ENCODE measurements at places on chromosomes 1 and 21.

DNA sequence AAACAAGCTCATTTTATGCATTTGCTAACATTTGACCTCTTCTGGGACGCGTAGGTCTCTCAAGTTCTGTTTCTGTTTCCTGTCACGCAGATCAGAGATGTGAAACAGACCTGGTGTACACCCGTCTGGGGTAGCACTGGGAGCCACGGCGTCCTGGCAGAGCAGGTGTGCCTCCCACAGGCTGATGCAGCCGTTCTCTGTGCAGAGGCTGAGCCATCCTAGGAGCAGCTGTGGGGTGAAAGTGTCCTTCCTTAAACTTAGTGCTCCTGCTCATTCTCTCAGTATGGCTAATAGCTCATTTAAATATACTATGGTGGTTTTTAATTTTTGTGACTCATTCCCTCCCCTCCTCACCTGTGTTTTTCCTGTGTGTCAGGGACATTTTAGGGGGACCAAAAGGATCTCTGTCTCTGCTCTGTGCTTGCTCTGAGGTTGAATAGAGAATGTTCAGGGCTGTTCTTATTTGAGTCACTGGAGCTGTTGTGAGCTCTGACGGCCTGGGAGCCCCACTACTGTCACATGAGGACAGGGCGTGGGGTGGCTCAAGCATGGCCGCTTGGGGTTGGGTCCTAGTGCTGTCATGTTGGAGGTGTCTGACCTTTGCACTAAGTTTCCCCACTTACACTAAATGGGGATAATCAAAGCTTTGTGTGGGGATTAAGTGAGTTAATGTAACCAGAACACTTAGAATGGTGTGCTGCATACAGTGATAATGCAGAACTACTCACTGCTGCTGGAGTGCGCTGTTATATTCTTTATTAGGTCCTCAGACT, 43.0 kb downstream of the GALNT2 start:
- peak; percentile 17 for DNase-seq

- DNase-seq: no peak
These were observed 132.7 kb upstream of the ARHGEF16 start for GRCh38 chr1:3321559-3322449.

DNA sequence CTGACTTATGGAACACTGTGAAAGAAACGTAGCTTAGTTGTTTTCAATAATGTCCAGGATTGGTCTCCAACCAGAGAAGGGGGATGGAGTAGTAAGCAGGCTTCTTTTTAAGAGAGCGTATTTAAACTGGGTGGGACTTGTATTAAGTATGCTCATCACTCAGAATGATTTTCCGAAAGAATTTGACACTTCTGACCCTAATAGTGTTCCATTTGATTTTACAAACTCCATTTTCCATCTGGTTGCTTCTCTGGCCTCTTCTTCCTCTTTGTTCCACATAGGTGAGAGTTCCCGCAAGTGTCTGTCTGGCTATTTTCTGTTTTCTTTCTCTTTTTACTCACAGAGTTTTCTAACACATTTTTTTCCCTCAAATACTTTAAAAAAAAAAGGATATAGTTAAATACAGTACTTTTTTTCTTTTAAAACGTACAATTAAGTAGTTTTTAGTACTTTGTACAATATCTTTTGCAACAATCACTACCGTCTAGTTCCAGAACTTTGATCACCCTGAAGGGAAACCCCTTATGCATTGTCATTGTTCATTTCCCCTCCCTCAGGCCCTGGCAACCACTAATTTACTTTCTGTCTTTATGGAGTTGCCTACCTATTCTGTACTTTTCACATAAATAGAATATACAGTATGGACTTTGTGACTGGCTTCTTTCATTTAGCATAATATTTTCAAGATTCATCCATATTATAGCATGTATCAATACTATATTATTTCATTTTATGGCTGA, 67.0 kb downstream of the RASAL2 start:
- no peak for DNase-seq

DNA sequence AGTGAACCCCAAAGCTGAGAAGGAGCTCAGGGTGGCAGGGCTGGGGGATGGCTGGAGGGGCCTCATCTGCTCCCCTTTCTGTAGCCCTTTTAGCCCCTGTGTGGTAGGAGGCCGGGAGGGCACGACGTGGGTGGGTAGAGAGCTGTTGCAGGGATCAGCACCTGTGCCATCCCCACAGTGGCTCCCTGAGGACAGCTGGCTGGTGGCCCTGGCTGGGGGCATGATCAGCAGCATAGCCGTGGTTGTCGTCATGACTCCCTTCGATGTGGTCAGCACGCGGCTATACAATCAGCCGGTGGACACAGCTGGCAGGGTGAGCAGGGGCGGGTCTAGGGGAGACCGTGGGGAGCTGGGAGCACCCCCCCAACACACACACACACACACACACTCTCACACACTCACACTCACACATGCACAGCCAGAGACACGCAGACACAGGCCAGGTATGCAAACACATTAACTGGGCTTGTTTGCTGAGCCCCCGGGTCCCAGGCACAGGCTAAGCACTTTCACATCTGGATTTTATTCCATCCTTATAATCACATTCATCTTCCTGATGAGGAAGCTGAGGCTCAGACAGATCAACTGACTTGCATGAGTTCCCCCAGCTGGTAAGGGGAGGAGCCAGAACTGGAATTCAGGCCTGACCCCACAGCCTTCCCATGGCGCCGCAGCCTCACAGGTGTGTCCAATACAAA, 2.5 kb downstream of the SLC25A34 start:
- no peak for DNase-seq

- DNase-seq: no peak
These were observed 23.7 kb upstream of the HFM1 start for GRCh38 chr1:91428182-91428798.

DNA sequence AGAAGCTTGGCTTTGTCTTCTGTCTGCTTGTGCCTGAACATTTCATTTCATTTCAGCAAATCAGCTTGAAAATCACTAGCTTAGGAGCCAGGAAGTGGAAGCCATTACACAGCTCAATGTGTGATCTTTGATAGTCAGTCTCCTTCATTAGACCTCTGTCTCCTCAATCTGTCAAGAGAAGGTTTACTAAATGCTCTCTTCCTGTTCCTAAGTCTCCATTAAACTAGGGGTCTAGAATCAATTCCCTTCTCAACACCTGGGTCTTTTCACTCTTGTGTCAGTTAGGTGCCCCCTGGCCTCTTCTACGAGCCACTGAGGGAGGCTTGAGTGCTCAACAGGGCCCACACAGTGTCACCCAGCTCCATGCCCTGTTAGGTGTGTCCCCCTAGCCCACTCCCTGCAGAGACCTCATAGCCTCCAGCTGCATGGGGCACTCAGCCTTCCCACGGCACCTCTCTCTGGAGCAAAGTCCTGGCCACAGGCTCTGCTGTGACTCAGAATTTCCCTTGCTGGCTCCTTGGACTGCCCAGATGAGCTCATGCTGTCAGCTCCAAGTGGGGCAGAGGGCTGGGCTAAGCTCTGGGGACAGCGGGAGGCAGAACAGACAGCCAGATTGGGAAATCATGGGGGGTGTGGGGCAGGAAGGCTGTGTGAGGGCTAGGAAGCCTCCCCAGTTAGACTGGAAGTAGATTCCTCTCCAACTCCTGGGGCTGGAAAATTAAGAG, 115.7 kb upstream of the IPO9 start:
- DNase-seq: no peak

- DNase-seq: no peak
These were observed 324.8 kb upstream of the C1orf174 start for GRCh38 chr1:4224684-4225467.

Measured in stimulated activated CD8-positive, alpha-beta memory T cell treated with anti-CD3 and anti-CD28 coated beads, Interleukin-4, amount 100 ng/mL, for 4 hours (primary cell).